ENCODE measurements at places on chromosomes 16 and 17. TPM values are rescaled to one million over a fixed set of nuclear protein-coding genes. Genes with fewer than 3 reads are reported as not detected.

GRCh38 chr17:33567223-33567622 lies 274.1 kb upstream of the ASIC2 start:
- peaks cover 7% of the 10 kb centered on the region for H3K27me3 ChIP-seq
- H3K4me1 ChIP-seq = no peaks in the 10 kb centered on the region
- no peak overlapping the region for H3K4me3 ChIP-seq
- DNase-seq = no peak
- H3K36me3 ChIP-seq = no peaks in the 10 kb centered on the region

NHERF2 gene
- 1.1 TPM for total RNA-seq

DBNDD1 gene
- 0.81 TPM for total RNA-seq

INCA1 gene
- 0.40 TPM for total RNA-seq

MT1G gene
- 5.0 TPM for total RNA-seq

All from activated CD4-positive, alpha-beta memory T cell treated with anti-CD3 and anti-CD28 coated beads for 36 hours (primary cell).